ENCODE measurements at places on chromosomes 16 and 17.

- DNase-seq: no peak
Measured at GRCh38 chr17:67642488-67642887, 75.2 kb upstream of the NOL11 start.

DNA sequence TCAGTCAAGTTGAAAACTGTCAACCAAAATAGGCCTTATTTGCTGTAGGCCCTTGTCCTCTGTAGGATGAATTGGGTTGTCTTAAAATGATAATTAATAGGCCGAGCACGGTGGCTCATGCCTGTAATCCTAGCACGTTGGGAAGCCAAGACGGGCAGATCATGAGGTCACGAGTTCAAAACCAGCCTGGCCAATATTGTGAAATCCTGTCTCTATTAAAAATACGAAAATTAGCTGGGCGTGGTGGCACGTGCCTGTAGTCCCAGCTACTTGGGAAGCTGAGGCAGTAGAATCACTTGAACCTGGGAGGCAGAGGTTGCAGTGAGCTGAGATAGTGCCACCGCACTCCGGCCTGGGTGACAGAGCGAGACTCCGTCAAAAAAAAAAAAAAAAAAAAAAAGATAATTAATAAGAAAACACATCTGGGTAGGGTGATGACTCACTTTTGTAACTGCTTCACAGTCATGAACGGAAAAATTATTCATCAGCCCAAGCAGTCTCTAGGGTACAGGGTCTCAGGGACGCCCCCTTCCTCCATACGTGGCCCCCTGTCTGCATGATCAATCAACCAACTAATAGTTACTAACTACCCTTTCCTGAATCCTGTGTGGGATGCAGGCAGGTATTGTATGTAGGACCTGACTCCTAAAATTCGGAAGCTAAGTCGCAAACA is 137.0 kb upstream of the RCVRN start:
- DNase-seq: no peak

DNA sequence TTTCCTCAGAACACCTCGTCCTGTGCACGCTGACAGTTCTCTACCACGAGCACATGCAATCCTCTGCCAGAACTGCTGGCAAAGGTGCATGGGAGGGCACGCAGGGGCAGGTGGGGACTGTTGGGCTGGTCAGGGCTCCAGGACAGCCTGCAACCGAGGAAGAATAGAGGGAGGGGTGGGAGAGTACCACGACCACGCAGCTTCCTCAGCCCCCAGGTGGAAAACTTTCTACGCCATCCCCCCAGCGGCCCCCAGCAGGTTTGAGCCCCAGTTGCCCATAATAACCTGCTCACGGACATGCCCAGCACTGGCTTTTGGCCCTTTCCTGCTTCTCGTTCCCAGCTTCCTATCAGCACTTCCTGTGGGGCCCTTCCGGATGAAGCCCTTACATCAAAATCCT is 199.3 kb downstream of the C16orf95 start:
- no peak for DNase-seq

- no peak for DNase-seq
Measured at GRCh38 chr17:75830164-75831031, 13.8 kb downstream of the UNC13D start.

GRCh38 chr17:5247621-5248020 is 13.0 kb upstream of the SCIMP start:
- no peak for DNase-seq

- DNase-seq: no peak
Measured at GRCh38 chr16:1981398-1981836, at the start of gene NOXO1. TSS of gene NOXO1 (minus strand) at chr16:1981469. CDS start at chr16:1981179, 290 bp downstream.

DNA sequence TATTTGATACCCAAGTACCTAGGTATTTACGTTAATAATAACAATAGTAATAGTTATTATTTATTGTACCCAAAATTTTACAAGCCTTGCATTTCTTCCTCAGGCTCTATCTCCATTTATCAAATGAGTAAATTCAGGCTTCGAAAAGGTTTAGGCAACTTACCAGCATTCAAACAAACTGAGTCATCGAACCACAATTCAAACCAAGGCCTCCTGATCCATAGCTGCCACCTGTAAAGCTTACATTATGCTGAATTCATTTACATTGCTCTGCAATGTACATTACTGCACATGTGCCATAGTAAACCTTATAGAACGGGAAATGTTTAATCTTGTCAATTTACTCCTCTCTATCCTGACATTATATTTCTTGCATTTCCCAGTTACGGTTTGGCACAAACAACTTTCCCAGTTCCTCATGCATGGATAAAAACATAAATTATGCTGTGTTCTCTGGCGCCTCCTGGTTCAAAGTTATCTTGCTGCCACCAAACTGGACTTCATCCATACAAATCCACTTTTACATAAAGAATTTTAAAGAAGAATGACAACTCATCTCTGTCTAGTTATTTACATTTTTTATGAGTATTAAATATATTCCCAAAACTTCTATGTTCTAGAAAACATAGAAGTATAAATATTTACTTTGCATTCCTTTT is 360.6 kb upstream of the SOX9 start:
- no peak for DNase-seq

- DNase-seq: no peak
Measured at GRCh38 chr17:58420827-58421226, 3.5 kb upstream of the RNF43 start.

DNA sequence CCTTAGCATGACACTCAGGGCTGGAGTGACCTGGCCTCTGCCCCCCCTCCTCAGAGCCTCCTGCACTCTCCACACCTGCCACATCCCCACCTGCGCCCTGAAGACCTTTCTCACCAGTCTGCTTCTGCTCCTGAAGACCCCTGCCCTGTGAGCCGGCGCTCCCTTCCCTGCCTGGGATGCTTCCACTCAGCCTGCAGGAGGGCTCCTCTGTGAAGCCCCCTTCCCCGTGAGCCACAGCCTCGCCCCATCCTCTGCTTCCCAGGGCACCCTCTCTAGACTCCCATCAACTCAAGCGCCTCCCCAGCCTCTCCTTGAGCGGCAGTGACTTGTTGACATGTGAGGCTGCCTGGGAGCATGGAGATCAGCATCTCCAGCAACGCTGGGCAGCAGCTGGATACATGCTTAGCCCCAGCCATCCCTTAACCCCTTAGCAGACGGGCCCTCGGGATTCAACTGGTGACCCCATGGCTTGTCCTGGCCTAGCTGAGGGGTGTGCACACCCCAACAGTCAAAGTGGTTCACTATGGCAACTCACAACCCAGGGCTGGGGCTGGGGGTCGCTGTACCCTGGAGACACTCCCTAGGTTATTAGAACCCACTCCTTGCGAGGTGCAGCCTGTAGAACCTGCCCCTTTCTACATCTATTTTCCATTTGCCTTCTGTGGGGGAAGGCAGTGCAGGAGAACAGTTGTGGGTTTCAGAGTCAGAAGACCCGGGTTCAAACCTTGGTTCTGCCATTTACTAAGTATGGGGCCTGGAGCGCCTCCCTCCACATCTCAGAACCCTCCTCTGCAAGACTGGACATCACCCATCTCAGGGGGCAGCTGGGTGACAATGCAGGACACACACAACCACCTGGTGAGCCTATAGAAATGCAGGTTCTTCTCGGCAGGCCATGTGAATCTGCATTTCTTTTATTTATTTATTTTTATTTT is 21.5 kb downstream of the TMEM235 start:
- DNase-seq: no peak

DNA sequence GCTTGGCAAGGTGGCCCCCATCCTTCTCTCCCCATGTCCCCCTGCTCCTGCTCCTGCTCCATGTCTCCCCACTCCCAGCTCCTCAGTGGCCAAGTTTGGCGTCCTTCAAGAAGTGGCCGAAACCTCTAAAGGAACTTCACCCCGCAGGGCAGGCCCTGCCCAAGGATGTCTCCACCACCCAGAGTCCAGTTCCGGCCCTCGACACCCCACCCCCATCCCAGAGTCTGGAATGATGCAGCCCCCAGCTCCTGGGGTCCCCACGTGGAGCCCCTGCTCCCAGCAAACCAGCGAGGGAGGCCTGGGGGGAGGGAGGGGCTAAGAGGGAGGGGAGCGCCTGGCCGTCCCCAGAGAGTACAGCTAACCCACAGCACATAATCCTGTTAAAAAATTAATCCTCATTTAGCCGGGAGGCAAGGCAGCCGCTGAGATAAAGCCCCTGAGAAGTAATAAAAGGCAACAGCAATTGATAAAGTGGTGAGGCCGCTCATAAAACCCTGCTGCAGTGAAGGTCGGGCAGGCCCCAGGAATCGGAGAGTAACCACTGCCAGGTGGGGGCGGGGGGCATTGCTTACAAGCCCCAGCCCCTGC is 9.9 kb upstream of the ENPP7 start:
- no peak for DNase-seq

DNA sequence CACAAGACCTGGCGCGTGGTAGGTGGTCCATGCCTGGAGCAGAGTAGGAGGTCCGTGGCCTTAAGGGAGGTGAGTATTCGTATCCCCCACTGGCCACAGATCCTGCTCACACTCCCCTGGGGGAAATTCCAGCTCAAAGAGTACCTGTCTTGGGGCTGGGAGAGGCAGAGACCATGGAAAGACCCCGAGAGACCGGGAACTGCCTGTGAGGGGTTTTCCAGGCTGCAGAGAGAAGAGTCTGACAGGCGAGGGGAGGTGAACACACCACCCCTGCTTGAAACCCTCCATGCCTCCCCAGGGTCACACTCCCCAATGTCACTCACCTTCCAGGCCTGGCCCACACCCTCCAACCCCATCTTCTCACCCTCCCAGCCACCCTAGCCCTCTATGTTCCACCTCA is 12.6 kb upstream of the SNN start:
- no peak for DNase-seq

GRCh38 chr16:12558641-12559040 is 245.0 kb downstream of the CPPED1 start:
- DNase-seq: no peak

- no peak for DNase-seq
Measured at GRCh38 chr17:45341533-45342158, 24.8 kb upstream of the MAP3K14 start.

- no peak for DNase-seq
Measured at GRCh38 chr16:86911437-86911958, 333.1 kb downstream of the FOXL1 start.

GRCh38 chr17:19397556-19398041 is 10.6 kb upstream of the MFAP4 start:
- DNase-seq: no peak

GRCh38 chr16:61681673-61682072 is 354.6 kb downstream of the CDH8 start:
- DNase-seq: no peak

- DNase-seq: no peak
Measured at GRCh38 chr16:84989749-84990620, 21.4 kb downstream of the ZDHHC7 start.

DNA sequence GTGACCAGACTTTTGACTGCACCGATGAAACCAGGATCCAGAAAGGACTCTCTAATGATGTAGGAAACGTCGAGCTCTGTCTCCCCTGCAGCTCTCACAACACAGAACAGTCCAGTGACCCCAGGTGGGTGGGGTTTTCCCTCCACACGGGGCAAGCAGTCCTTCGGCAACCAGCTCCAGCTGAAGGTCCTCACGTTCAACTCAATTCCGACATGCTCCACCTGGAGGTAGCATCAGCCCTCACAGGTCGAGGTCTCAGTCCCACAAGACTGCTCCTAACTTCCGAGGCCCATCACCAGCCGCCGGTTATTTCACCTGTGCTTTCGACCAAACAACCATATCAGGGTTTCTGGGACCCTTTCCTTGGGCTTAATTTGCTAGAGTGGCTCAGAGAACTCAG is 28.2 kb downstream of the ITGAE start:
- DNase-seq: no peak

DNA sequence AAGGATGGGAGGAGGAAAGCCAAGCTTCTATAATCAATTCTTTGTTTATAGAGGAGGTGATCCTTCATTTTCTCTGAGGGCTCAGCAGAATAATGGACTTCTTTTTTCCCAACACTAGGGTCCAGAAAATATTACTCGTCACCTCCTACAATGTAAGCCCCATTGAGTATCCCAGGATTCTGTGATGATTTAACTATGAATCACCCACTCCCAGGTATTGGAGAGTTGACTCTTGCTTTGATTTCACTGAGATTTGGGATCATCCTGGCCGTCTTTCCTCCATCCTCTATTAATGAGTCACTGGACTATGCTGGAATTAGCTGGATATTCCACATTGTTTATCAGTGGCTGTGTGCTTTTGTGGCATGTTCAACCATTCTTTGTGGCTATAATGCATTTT is 452.0 kb downstream of the NPIPA7 start:
- DNase-seq: no peak

GRCh38 chr17:48374650-48375230 is 55.3 kb downstream of the SKAP1 start:
- no peak for DNase-seq

GRCh38 chr17:6101706-6102105 is 31.5 kb downstream of the WSCD1 start:
- DNase-seq: no peak

Data from activated gamma-delta T cell (primary cell).